GM23338 (cell line): ENCODE measurements at places on chromosomes 4 and X.

- no peak for DNase-seq
Observed at GRCh38 chr4:121397941-121398601, 17.3 kb upstream of the QRFPR start.

- DNase-seq: no peak
Observed at GRCh38 chrX:107541244-107541643, 87.1 kb upstream of the PRPS1 start.

DNA sequence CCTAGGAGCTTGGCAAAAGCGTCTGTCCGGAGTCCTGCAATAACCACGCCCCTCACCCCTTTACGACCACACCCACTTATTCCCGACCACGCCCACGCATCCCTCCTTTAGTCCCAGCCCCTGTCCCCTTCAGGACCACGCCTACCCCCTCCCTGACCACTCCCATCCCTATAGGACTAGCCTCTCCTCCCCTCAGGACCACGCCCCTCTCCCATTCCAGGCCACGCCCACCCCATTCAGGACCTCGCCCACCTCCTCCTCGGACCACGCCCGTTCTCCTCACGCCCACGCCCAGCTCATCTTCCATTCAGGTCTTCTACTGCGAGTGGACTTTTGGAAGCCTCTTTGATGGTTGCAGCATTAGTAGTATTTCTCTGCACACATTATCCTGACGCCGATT lies 131.2 kb upstream of the STX18 start:
- peak; percentile 99 for DNase-seq

DNA sequence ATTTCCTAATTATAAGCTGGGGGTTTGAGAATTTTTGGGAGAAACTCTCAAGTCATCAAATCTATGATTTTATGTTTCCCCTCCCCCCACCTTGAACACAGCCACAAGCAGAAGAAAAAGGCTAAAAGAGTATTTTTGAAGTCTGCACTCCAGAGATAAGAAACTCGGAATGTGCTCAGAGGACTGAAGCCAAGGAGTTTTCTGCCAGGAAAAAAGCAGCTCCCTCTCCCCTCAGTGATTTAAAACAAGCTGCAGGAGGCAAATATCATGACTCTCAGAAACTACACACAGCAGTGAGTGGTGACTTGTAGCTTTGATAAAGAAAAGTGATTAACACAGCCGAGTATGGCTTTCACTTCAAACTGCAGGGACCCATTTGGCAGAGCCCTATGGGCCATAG lies 800.2 kb upstream of the FTHL17 start:
- DNase-seq: peak; percentile 0

DNA sequence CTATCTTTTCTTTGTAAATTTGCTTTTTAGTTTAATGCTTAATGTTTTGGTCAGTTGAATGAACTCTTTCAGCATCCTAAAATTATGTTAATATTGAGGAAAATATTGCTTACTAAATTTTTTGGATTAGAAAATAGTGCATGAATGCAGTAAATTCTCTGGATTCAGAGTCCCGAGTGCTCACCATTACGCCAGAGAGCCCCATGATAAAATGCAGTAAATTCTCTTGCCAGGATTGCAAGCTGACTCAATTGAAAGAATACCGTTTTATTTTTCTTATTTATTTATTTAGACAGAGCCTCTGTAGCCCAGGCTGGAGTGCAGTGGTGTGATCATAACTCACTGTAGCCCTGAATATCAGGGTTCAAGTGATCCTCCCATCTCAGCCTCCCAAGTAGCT lies 60.9 kb upstream of the ENPEP start:
- no peak for DNase-seq

- DNase-seq: no peak
Observed at GRCh38 chr4:124066595-124066994, 645.9 kb downstream of the ANKRD50 start.

- peak; percentile 53 for DNase-seq
Observed at GRCh38 chr4:10461850-10462400, 4.7 kb upstream of the ZNF518B start.

GRCh38 chrX:71541210-71542022 lies 8.5 kb downstream of the OGT start:
- DNase-seq: no peak

GRCh38 chr4:123649645-123650391 lies 253.2 kb downstream of the SPRY1 start:
- peak; percentile 54 for DNase-seq

GRCh38 chrX:34656842-34657725 lies at the start of gene TMEM47:
TMEM47 (minus strand) TSS chrX:34657285; CDS start chrX:34657029, 256 bp downstream.
- DNase-seq: peak; percentile 87

GRCh38 chrX:47864785-47865184 lies 28.1 kb downstream of the ZNF81 start:
- DNase-seq: no peak

GRCh38 chrX:19152762-19153161 lies 30.5 kb upstream of the ADGRG2 start:
- DNase-seq: no peak

DNA sequence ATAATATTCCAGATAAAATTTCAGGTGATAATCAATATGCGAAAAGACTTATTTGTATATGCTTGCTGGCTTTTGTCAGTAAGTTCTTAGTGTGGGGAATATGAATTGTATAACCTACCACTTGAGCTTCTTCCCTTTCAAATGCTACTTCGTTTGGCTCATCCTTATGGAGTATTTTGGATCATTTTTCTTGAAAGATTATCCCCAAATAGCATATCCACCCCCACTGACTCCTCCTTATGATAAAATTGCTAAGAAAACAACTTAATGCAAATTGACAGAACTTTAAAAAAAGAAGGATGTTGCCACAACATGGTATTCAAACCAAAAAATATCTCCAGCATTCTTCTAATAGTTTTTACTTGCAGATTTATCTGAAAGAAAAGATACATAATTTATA lies 393.3 kb downstream of the PPP3CA start:
- no peak for DNase-seq

- DNase-seq: no peak
Observed at GRCh38 chr4:55725057-55725456, 89.0 kb upstream of the NMU start.

DNA sequence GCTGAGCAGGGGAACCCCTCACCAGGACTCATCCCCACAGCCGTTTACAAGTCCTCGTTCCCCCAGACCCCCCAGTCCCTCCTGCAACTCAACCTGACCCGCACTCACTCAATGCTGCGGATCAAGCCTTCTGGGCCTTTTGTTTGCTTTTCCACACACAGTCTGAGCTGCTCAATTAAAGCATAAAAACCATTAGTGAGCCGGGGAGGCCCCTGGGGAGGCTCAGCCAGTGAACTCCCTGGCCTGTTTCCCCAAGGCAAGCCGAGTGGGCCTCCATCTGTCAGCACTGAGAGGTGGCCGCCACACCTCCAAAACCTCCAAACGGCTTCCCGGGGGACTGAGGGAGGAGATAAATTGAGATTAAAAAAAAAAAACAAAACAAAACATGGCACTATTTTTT lies 158.5 kb downstream of the SHOX start:
- no peak for DNase-seq

DNA sequence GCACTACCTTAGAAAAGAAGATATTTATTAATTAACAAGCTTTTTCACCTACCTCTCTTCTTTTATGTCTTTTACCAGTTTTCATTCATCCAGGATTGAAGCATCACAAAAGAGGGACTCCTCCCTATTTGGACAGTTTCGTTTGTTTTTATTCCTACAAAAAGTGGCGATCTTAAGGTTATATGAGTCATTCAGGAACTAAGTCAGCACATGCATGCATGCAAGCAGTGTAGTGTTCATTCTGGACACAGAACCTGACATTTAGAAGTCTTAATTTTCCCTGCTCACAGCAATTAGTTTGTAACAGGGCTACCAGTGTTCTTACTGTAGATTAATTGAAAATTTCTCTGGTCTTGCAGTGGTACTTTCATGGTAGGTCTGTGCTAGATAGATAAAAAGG lies 47.9 kb upstream of the QRFPR start:
- no peak for DNase-seq

- DNase-seq: no peak
Observed at GRCh38 chr4:3409571-3410091, 32.1 kb upstream of the HGFAC start.

- DNase-seq: no peak
Observed at GRCh38 chr4:156594624-156595023, 377.0 kb downstream of the PDGFC start.
